Neural crest cell (in vitro differentiated cells): ENCODE measurements at places on chromosomes 6 and 20.

DNA sequence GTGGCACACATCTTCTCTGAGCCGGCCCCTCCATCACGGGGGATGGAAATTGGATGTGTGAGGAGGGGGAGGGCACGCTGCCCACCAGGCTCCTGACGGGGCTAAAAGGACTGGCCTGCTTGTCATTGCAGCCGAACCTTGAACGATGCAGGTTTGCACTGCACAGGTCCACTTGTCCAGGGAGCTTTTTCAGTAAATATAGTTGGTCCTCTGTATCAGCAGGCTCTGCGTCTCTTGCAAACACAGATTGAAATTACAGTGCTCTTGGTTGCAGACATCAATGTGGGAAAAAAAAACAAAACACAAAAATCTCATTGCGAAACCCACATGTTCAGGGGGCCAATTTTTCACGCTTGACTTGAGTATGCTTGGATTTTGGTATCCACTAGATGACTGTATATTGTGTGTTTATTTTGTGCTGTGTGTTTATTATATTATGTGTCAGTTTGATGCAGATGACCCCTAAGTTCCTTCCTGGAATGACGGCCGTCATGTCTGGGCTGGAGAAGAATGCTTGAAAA is 29.2 kb downstream of the ERMARD start:
- no peak for DNase-seq

DNA sequence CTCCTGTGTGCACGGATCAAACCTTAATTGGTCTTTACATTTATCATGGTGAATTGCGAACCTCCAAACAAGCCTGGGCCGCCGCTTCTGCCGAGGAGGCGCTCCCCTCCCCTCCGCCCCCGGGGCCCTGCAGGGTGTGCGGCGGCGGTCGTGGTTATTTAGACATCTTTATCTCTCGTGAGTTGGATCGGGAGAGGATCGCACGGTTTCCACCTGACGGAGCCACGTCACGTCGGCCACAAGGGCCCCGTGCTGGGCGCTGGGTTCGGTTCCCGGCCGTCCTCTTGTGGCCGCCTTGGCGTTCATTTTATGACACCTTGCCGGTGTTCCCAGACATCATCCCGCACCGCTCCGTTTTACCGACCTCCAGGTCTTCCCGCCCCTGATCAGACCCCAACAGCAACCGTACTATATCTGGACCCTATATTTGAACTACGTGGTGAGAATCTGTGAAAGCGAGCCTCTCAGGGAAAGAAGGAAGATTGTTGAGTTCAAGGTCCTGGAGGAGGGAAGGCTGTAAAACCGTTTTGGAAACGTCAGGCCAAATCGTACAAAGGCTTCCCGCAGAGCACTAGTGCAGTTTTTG is 1.3 kb upstream of the CNR1 start:
- DNase-seq, result no peak

DNA sequence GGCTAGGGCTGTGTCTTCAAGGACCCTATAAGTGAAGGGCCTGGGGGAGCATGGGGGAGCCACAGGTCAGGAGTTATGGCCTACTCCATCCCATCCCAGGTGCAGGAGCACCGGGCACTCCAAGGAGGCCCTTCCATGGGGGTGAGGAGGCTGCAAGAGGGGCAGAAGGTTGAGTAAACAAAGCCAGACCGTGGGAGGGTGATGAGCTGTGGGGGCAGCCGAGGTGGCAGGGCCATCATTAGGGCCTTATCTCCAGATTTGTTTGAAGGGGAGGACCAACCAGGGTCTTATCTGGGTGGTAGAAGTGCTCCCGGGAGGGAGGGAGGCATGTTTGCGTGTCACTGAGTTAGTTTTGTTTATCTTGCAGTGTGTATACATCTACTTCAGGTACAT is 2.1 kb upstream of the FAM83C start:
- no peak for DNase-seq

- no peak for DNase-seq
Observed at GRCh38 chr6:2134554-2134953, 110.9 kb downstream of the GMDS start.

DNA sequence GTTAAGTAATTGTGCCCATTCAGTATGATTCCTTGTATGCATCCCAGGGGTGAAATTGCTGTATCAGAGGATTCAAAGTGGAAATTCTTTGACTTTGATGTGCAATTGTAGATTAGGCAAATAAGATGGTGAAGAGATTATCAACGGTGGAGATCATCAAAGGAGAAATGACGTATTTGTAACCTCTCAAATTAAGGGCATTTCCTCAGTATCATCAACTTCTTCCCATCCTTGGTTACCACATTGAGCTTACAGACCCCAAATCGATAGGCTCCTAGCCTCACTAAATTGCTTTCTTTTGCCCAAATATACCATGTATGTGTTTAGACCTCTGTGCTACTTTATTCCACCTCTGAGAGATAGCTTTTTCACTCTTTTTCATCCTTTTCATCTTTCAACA is 213.1 kb upstream of the ZFP64 start:
- DNase-seq, result no peak

GRCh38 chr6:7175462-7175861 is 67.7 kb downstream of the RREB1 start:
- no peak for DNase-seq

GRCh38 chr6:37060195-37060559 is 54.7 kb downstream of the FGD2 start:
- DNase-seq, result no peak

GRCh38 chr6:21201187-21201586 is 392.4 kb upstream of the SOX4 start:
- no peak for DNase-seq

DNA sequence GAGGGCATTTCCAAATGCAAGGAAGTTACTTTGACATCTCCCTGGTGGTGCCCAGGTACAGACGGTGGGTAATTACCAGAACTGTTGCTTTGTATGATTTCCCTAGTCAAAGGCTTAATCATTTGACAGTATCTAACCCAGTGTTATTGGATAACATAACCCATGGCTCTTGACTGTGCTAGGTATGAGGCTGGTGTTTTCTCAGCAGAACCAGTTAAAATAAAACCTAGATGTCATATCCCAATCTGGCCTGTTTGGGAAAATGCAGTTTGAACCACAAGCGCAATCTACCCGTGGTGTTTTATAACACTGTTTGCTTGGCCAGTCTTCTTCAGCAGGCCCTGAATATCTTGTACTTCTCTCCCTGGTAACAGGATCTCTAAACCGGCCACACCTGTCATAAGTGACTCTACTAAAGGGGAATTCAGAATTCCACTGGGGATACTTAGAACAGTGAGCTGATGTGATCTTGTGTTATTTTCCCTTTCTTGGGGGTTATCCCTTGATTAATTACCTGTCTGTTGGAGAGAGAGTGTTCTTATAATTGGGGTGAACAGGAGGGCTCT is 32.8 kb downstream of the PPP1R14C start:
- no peak for DNase-seq
